COLO829 (cell line): ENCODE measurements at places on chromosomes 6 and 20.

DNA sequence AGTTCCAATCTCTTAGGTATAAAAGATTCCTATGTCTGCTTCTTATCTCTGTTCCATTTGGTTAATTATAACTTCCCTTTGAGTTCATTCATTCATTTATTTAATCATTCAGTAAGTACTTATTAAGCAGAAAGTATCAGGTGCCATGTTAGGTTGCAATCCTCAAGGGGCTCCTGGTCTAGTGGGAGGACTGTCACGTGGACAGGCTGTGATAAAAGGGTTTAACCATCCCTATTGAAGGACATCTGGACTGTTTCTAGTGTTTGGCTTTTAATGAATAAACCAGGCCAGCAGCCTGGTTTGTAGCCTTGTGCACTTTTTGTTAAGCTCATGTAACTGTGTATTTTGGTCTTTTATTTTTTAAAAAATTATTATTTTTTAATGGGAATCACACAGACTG is 162.1 kb upstream of the OGFRL1 start:
- no peak for DNase-seq

GRCh38 chr6:31760790-31761189 is 1.7 kb upstream of the SAPCD1 start:
- no peak for DNase-seq

GRCh38 chr6:127914240-127914639 is 13.4 kb upstream of the THEMIS start:
- no peak for DNase-seq

- DNase-seq, result no peak
Observed at GRCh38 chr6:25956226-25956625, 6.4 kb upstream of the TRIM38 start.
